Activated T-cell treated with anti-CD3 and anti-CD28 coated beads, Interleukin-2, amount 50 U/mL, for 72 hours (primary cell): ENCODE measurements at places on chromosomes 3 and 15. TPM values are rescaled to one million over a fixed set of nuclear protein-coding genes. Genes with fewer than 3 reads are reported as not detected.

DNA sequence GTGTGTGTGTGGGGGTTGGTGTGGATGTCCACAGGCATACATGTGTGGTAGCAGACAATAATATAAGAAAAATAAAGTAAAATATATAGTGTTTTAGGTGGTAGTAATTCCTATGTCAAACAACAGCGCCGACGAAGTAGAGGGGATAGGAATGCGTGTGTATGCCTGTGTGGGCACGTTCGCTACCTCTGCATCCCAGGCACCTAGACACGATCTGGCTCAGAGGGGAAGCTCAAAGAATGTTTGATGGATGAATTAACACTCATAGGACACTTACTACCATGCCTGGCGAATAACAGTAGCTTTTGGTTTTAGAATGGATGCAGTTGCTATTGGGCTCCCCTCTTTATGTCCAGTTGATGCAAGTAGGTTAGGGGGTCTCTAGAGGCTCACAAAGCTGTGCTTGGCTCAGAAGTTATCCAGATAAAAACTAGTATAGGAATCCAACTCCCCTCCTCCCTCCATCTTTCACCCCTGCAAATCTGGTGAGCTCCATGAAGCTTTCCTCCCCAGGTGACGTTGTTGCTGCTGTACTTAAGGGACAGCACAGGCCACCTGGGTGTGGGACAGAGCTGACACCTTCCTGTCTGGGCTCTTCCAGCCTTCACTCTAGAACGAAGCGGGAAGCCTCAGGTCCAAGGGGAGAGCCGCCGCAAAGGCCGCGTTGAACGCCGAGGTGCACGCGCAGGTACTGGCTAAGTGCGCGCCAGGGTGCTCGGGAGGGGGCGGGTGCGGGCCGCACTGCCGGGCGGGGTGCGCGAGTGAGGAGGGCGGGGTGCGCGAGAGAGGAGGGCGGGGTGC, 192.6 kb upstream of the LYSMD4 start:
- H3K4me1 ChIP-seq, result peaks cover 12% of the 10 kb centered on the region
- peak; percentile 56 for DNase-seq
- no peak overlapping the region for H3K27ac ChIP-seq
- no peaks in the 10 kb centered on the region for H3K36me3 ChIP-seq
- H3K4me3 ChIP-seq, result peak overlapping the region; percentile 83

DNA sequence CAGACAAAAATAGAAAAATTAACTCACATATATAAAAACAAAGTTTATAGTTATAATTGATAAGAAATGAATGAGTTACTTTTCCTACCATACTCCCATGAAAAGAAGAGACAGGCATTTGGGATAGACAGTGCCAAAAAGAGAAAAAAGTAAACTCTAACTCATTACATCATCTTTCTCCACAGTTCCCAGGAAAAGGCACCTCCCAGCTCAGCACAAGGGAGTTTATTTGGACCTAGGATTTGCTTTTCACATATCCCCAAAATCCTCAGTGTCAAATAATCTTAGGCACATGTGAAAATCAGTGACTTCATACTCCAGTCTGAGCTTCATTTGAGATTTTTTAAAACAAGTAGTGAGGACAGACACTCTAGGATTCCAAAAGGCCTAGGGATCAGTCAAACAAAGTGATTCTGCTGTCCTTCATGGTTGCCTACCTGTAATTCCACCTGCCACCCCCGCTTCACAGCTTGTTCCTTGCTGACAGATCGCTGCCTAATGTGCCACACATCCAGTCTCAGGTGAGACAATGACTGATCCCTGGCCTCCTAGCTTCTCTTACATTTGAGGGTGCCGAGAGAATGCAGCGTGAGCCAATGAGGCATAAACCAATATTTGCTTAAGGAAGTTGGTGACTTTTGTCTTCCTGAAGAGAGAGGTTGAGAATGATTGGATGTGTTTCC, 573.7 kb downstream of the TBL1XR1 start:
- no peaks in the 10 kb centered on the region for H3K4me1 ChIP-seq
- no peaks in the 10 kb centered on the region for H3K36me3 ChIP-seq
- H3K27me3 ChIP-seq, result no peaks in the 10 kb centered on the region
- H3K4me3 ChIP-seq, result no peak overlapping the region
- H3K27ac ChIP-seq, result no peak overlapping the region

GRCh38 chr15:80992006-80992405, 2.4 kb upstream of the MESD start:
- peaks cover 12% of the 10 kb centered on the region for H3K36me3 ChIP-seq
- no peak for DNase-seq
- H3K27me3 ChIP-seq, result no peaks in the 10 kb centered on the region
- peaks cover 41% of the 10 kb centered on the region for H3K4me1 ChIP-seq
- H3K4me3 ChIP-seq, result no peak overlapping the region

DNA sequence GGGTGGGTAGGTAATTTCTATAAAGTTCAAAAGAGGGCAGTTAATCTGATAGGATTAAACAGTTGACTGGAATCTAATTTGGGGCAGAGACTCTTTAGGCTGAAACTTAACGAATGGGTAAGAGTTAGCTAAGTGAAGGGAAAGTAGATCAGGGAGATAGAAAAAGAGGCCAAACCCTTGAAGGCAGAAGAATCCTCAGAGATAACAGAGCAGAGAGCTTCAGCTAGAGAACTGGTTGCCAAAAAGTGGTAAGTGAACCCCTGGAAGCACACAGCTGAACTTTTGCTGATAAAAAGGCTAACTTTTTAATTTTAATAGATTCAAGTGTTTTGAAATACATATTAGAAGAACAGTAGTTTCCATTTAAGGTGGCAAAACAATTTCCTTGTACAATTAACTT, 99.2 kb downstream of the FHIT start:
- no peaks in the 10 kb centered on the region for H3K27me3 ChIP-seq
- H3K4me1 ChIP-seq, result no peaks in the 10 kb centered on the region
- H3K4me3 ChIP-seq, result no peak overlapping the region

DNA sequence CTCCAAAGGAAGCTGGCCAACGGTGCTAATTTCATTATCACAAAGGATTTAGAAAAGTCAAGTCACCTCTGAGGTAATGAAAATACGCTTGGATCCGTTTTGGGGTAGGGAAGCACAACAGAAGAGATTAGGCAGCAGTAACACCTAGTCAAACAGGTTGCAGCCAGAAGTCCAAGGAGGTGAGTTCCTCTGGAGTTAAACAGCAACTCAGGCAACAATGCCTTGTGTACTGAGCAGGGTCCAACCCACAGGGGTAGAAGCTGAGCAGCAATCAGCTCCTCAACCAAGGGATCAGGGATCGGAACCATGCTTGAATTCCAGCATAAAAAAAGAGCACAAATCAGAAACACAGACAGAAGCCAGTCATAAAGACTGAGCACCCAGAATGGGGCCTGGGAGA, 88.1 kb upstream of the SPRED1 start:
- H3K4me1 ChIP-seq, result no peaks in the 10 kb centered on the region
- H3K27ac ChIP-seq, result no peak overlapping the region
- DNase-seq, result no peak
- H3K4me3 ChIP-seq, result no peak overlapping the region
- H3K36me3 ChIP-seq, result no peaks in the 10 kb centered on the region

DNA sequence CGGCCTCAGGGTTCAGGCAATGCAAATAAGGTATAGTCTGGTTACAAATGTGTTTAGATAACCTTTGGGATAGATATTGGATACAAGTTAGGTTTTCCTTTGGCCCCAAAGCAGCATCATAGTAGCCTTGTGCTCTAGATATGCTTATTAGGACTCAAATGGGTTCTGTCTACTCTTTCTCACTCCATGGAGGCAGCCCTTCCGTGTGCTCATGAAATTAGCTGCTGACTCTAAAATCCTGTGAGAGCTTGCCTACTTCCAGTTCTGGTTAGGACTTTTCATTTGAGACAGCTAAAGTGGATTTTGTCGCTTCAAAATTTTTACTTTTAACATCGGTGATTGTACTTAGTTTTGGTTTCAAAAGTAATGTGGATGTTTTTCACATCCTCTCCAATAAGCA, 1.6 kb downstream of the CDV3 start:
- peak overlapping the region; percentile 95 for H3K27ac ChIP-seq
- H3K27me3 ChIP-seq, result no peaks in the 10 kb centered on the region
- H3K36me3 ChIP-seq, result peaks cover 42% of the 10 kb centered on the region
- DNase-seq, result no peak

DNA sequence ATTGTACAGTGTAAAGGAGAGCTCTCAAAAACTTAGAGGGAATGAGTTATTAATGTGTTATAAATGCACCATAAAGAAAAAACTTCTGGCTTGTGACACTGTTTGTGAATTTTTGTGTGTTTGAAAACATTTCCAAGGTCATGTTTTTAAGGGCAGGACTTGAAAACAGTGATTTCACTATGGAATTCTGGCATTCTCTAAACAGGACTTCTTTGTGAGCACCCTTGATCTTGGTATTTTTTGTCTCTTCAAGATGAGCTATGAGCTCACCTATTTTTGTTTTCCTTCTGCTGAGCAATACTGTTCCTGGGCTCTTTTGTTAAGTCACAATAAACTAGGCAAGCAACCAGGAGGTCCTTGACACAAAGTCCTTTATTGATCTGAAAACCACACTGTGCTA, 284.4 kb downstream of the RBMS3 start:
- H3K4me3 ChIP-seq, result no peak overlapping the region
- DNase-seq, result no peak
- H3K27me3 ChIP-seq, result no peaks in the 10 kb centered on the region
- H3K4me1 ChIP-seq, result no peaks in the 10 kb centered on the region
- H3K36me3 ChIP-seq, result no peaks in the 10 kb centered on the region
- no peak overlapping the region for H3K27ac ChIP-seq

The ADAMTSL3 gene
- not detected for total RNA-seq

The CALML4 gene
- 6.0 TPM for total RNA-seq

The SNURF gene
- 21.0 TPM for total RNA-seq

The GPR149 gene
- not detected for total RNA-seq
